Endothelial cell of coronary artery (primary cell): ENCODE measurements at places on chromosomes 16 and 17. TPM values are rescaled to one million over a fixed set of nuclear protein-coding genes. Genes with fewer than 3 reads are reported as not detected.

OTOP2 gene
- not detected in 2 replicates for total RNA-seq

NOXO1 gene
- not detected in 2 replicates for total RNA-seq

CHMP6 gene
- 16.8 and 17.0 TPM in 2 replicates for total RNA-seq

CRYBA1 gene
- not detected in 2 replicates for total RNA-seq

SLC4A1 gene
- not detected in 2 replicates for total RNA-seq

CNTNAP1 gene
- 17.1 and 23.8 TPM in 2 replicates for total RNA-seq

CLDN9 gene
- not detected in 2 replicates for total RNA-seq

IRF8 gene
- total RNA-seq = under 0.01 TPM in 1 of 2 replicates, not detected in the other

PLCG2 gene
- total RNA-seq = 4.5 and 6.1 TPM in 2 replicates

PPP1R27 gene
- not detected in 2 replicates for total RNA-seq

HEATR3 gene
- 25.8 and 25.9 TPM in 2 replicates for total RNA-seq

SHISA9 gene
- total RNA-seq = under 0.01 TPM in 1 of 2 replicates, not detected in the other

CES5A gene
- not detected in 2 replicates for total RNA-seq

HDAC5 gene
- total RNA-seq = 19.9 and 23.4 TPM in 2 replicates

ADCY7 gene
- 8.3 and 43.4 TPM in 2 replicates for total RNA-seq
